Activated naive CD4-positive, alpha-beta T cell treated with anti-CD3 and anti-CD28 coated beads, Interleukin-2, amount 50 U/mL, for 16 hours (primary cell): ENCODE measurements at places on chromosomes 11 and 22.
A peak's percentile ranks its signal among the peaks of the same experiment; 100 is the strongest.

GRCh38 chr11:26719289-26719973 is 2.4 kb downstream of the SLC5A12 start:
- no peak for DNase-seq

DNA sequence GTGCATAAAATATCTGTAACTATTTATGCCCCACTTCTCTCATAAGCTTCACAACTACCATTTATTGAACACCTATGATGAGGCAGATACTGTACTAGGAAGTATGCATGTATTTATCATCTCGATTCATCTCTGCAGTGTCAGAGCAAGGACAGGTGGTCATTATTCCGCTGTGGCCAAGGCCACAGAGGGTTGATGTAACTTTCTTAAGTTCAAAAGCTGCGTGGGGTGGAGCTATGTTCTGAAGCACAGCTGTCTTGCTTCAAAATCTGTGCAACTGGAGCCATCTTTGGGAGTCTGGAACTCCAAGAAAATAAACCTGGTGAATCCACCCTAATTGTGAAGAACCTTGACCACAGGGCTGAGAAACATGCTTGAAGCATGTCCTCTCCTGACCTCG is 60.2 kb upstream of the HMGXB4 start:
- DNase-seq = no peak

- DNase-seq = peak; percentile 72
Measured at GRCh38 chr22:22959147-22959827, 71.7 kb downstream of the IGLL5 start.

- no peak for DNase-seq
Measured at GRCh38 chr22:35455529-35455928, 55.6 kb downstream of the MCM5 start.

- DNase-seq = no peak
Measured at GRCh38 chr11:85266646-85267045, 360.5 kb downstream of the DLG2 start.

DNA sequence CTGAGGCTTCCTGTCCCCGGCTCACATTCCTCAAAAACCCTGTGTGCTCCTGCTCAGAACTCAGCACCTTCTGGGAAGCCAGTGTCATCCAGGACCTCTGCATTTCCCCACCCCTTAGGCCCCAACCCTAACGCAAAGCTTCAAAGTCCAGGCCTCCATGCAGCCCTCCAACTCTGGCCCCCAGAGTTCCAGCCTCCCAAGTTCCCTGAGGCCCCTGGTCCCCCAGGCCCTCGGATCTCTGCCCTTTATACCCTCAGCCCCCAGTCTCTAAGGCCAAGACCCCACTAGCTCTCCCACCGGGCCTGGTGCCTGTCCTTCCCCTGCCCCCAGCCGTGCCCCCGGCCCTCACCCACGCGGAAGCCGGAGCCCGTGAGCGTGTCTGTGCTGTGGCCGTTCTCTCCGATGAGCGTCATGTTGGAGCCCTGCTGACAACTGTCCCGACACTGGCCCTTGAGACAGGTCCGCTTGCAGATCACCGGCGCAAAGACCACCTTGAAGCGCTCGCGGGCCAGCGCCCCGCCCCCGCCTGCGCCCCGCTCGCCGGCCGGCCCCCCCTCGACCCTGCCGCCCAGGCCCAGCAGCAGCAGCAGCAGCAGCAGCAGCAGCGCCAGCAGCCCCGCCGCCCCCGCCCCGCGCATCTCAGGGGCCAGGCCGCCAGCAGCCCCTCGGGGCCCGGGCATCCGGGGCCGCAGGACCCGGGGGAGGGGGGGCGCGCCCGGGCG is 718 bp downstream of the LTBP3 start:
- peak; percentile 44 for DNase-seq

GRCh38 chr11:65572356-65573051 is at the start of gene FAM89B:
Gene FAM89B, plus strand, starts transcription at chr11:65572538. Its CDS starts 132 bp downstream, at chr11:65572670.
- peak; percentile 89 for DNase-seq

DNA sequence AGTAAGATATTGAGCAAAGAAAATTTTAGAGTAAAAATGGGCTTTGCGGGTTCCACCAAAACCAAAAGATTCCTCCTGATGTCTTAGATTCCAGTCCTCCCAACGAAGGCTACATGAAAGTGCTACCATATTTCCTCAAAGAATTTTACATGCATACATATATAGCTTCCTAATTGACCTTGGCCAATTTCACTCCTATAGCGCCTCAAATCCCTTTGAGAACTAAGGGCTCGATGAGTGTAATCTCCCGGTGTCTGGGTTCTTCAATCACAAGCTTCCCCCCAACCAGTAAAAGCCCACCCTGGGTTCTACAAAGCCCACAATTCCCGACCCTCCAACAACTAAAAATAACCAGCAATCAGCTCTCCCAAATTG is 1.2 kb downstream of the SIK3 start:
- no peak for DNase-seq
